ENCODE measurements at places on chromosomes 12 and 14. TPM values are rescaled to one million over a fixed set of nuclear protein-coding genes. Genes with fewer than 3 reads are reported as not detected.

Gene MMP17
- 30.0 TPM for total RNA-seq

Gene NGB
- total RNA-seq, result not detected

Gene POLE2
- total RNA-seq, result 17.4 TPM

Gene PLEKHD1
- 0.08 TPM for total RNA-seq

Gene CACNA1C
- total RNA-seq, result 0.03 TPM

Gene CCDC184
- total RNA-seq, result 0.74 TPM

Gene CRACR2A
- total RNA-seq, result 0.92 TPM

Gene KCNMB4
- 0.13 TPM for total RNA-seq

Gene DNAH10
- 0.39 TPM for total RNA-seq

Gene AGAP2
- total RNA-seq, result 0.49 TPM

Gene CRIP1
- 1,056 TPM for total RNA-seq

Gene RILPL1
- total RNA-seq, result 16.2 TPM

Gene PTPRB
- 0.33 TPM for total RNA-seq

Gene ANO2
- not detected for total RNA-seq

Gene CLEC1B
- not detected for total RNA-seq

Gene HOXC6
- 52.2 TPM for total RNA-seq

All from Panc1 (cell line).